Sciatic nerve (tissue), 2 donors: ENCODE measurements at places on chromosomes 4 and X.

DNA sequence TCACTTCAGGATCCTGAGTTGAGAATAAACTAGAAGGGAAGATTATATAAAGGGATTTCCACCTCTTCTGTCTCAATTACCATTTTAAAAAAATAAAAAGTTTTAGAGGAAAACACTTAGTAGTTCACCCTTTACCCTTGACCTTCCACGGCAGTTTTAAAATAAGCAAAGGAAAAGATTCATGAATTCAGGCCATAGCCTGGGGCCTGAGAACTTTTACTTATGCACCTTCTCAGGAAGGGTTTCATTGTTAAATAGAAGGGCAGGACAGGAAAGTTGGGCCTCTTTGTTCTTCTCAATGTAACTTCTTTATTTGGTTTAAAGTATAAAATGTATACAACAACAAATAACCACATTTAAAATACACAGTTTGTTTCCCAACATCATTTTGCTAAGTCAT is 54.9 kb downstream of the PKD2 start:
- DNase-seq: no peak

- no peak for DNase-seq
Measured at GRCh38 chr4:59598330-59598618, 1601.9 kb upstream of the ADGRL3 start.

GRCh38 chr4:20264688-20265087 is 13.0 kb downstream of the SLIT2 start:
- DNase-seq: no peak

GRCh38 chrX:77771601-77772000 is 14.4 kb downstream of the ATRX start:
- DNase-seq: no peak
